Glomerular endothelial cell (primary cell): ENCODE measurements at places on chromosomes 2 and 18. TPM values are rescaled to one million over a fixed set of nuclear protein-coding genes. Genes with fewer than 3 reads are reported as not detected.

Gene FAHD2A
- total RNA-seq = 25.7 TPM in 2 replicates

Gene NT5DC4
- total RNA-seq = not detected in 2 replicates

Gene REL
- total RNA-seq = 10.7 and 17.3 TPM in 2 replicates

Gene MC2R
- not detected in 2 replicates for total RNA-seq

Gene TNFAIP6
- total RNA-seq = 0.82 TPM in 1 of 2 replicates, not detected in the other

Gene GPBAR1
- total RNA-seq = 0.35 and 0.39 TPM in 2 replicates

Gene SNED1
- total RNA-seq = 27.7 and 41.3 TPM in 2 replicates

Gene EVX2
- not detected in 2 replicates for total RNA-seq

Gene ANO7
- 0.68 and 1.4 TPM in 2 replicates for total RNA-seq

Gene C2orf78
- not detected in 2 replicates for total RNA-seq

Gene LCT
- under 0.01 TPM in 1 of 2 replicates, not detected in the other for total RNA-seq

Gene POTEI
- total RNA-seq = 0.06 TPM in 1 of 2 replicates, not detected in the other

Gene HDLBP
- total RNA-seq = 627 and 640 TPM in 2 replicates

Gene GKN1
- not detected in 2 replicates for total RNA-seq

Gene ADD2
- total RNA-seq = 0.47 and 0.68 TPM in 2 replicates

Gene DUSP19
- total RNA-seq = 1.4 and 4.3 TPM in 2 replicates

Gene UGT1A9
- total RNA-seq = not detected in 2 replicates

Gene PLGLB1
- total RNA-seq = 1.3 and 3.8 TPM in 2 replicates

Gene CRYBA2
- total RNA-seq = not detected in 2 replicates

Gene CMPK2
- 6.2 and 36.6 TPM in 2 replicates for total RNA-seq

Gene CROCC2
- not detected in 2 replicates for total RNA-seq

Gene SAP130
- total RNA-seq = 10.7 and 13.8 TPM in 2 replicates

Gene CYTIP
- total RNA-seq = 0.82 and 3.6 TPM in 2 replicates

Gene ALPP
- total RNA-seq = not detected in 2 replicates

Gene TEX44
- not detected in 2 replicates for total RNA-seq
